ENCODE measurements at places on chromosomes 5 and 9.

DNA sequence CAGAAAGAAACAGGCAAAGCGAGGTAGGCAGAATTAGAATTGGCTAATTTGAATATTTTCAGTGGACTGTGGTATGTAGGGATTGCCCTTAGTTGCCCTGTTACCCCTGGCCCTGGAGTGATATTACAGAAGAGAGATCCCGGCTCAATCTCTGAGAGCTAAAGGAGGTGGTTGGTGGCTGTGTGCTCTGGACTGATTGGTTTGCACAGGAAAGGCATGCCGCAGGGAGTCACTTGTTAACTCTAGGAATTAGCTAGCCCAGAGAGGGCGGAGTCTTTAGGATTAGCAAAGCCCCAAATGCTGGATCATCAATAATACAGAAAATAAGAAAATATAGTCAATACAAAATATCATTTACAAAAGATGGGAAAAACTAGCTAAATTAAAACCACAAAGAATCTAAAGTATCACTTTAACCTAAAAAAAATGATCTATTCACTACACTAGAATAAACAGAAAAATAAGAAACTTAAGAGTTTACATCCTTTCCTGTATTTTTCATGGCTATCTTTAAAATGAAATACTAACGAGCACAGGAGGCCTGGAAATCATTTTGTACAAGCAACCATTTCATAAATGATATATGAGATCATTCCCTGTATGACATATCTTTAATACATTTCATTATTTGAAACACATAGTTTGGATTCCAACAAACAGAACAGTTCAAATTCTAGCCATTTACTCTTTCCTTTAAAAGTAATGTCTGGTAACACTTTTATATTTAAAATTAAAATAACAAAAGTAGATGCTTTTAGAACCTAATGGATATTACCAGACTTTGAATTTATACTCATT is 71.1 kb downstream of the GNAQ start:
- DNase-seq, result no peak

DNA sequence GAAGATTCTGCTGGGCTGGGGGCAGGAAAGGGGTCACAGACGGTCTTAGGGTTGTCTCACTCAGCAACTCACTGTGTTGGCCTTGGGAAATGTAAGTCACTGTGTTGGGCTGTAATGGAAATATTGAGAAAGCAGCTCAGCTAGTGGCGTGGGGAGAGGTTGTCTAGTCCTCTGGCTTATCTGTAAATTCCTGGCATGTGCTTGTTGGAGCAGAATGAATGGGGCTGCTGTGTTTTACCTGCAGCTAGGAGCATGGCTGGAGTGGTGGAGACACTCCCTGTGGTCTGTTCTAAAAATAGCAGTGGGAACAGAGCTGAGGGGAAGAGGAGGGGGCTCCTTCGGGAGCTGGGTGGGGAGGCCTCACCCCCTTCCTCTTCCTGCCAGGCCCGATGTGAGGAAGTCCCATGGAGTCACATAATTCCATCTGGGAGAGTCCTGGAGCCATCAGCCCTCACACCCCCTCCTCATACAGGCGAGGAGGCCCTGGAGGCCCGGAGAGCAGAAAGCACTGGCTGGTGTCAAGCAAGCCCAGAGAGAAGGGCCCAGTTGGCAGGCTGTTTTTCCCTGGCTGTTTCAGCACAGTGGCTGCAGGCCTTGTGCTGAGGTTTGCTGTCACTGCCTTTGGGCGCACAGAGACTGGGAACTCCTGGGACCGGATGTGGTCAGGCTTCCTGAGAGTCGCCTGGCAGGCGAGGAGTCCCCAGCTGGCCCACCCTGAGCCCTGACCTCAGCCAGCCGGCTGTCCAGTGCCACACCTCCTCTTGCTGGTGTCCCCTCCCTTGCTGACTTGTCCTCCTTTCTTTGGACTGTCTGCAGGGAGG is 84.9 kb downstream of the RGS3 start:
- DNase-seq, result peak; percentile 11

GRCh38 chr5:122083535-122083934 is 5.5 kb upstream of the LOX start:
- no peak for DNase-seq

DNA sequence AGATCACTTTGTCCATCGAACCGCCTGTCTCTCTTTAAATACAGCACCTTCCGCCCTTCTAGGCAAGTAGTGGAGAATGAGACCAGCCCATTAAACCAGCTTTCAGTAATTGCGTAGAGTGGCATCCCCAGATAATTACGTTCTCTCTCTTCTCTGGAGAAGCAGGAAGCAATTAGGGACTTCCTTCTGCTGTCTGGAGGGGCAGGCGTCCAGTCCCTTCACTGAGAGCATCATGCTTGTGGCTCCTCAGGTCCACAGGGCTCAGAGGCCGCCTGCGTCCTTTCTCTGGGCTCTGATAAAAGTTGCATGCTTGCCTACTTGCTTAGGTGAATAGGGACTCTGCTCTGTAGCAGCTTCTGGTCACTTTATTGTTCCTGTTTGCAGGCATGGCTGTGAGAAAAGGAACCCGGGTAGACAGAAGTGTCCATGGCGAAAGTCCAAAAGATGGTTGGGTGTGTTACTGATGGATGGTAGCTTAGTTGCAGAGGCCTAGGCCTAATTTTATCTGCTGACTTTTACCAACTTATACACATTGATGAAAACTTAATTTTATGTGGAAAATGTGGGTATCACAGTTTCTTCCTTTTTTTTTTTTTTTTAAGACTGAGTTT is 299.1 kb upstream of the PANK3 start:
- DNase-seq, result no peak

DNA sequence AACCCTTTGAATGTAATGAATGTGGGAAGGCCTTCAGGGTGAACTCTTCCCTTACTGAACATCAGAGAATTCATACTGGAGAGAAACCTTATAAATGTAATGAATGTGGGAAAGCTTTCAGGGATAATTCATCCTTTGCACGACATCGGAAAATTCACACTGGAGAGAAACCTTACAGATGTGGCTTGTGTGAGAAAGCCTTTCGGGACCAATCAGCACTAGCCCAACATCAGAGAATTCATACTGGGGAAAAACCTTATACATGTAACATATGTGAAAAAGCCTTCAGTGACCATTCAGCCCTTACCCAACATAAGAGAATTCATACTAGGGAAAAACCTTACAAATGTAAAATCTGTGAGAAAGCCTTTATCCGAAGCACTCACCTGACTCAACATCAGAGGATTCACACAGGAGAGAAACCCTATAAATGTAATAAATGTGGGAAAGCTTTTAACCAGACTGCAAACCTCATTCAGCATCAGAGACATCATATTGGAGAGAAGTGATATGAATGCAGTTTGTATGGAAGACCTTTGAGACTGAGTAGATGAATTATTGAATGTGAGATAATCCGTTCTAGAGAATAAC is 24.6 kb downstream of the ZNF454 start:
- DNase-seq, result no peak

DNA sequence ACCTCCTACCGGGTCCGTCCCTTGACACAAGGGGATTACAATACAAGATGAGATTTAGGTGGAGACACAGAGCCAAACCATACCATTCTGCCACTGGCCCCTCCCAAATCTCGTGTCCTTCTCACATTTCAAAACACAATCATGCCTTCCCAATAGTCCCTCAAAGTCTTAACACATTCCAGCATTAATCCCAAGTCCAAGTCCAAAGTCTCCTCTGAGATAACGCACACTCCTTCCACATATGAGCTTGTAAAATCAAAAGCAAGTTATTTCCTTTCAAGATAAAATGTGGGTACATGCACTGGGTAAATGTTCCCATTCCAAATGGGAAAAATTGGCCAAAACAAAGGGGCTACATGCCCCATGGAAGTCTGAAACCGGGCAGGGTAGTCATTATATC is 463.9 kb upstream of the CDH9 start:
- no peak for DNase-seq

- no peak for DNase-seq
Measured at GRCh38 chr5:89187883-89188465, 305.0 kb upstream of the MEF2C start.

GRCh38 chr5:38613992-38614836 is 57.8 kb upstream of the LIFR start:
- DNase-seq, result no peak

DNA sequence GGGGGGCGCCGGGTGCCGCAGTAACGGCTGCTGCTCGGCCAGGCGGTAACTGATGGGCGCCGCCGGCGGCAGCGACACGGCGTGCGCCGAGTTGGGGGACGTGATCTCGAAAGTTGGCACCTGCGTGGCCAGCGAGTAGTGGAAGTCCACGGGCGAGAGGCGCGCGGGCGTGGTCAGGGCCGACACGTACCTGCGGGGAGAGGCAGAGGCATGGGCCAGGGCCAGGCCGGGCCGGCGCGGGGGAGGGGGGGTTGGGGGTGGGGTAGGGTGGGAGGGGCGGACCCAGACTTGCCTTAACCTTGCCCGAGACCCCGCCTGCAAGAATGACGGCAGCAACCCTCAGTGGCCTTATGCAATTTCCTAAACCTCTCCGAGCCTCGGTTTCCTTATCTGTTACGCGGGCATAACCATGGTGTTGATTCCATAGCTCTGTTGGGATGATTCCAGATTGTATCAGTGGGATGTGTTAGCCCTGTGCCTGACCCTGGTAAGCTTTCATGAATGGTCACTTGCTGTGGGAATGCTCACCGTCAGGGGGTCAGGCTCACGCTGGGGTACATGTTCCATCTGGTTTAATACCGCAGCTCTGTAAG is 53.0 kb downstream of the PSD2 start:
- no peak for DNase-seq

- DNase-seq, result no peak
Measured at GRCh38 chr9:24189986-24190385, 355.7 kb downstream of the IZUMO3 start.

- DNase-seq, result no peak
Measured at GRCh38 chr5:108749128-108749861, 1.6 kb downstream of the FER start.

DNA sequence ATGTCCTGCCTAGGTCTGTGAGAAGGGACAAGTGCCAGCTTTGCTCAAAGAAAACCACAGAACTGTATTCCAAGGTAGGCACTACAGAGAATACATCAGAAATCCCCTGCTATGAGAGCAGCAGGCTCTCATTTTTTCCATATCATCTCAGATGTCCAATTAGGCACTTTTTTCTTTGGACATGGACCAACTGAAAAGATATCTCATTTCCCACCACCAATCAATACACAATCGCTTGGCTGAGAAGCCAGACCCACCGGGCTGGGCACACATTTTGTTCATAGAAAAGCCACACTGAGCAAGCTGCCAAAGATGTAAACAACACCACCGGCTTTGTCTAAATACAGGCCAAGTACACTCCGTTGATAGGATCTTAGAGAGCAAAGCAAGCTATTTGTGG is 25.9 kb downstream of the STOM start:
- no peak for DNase-seq

GRCh38 chr5:108148715-108149139 is 233.2 kb downstream of the FBXL17 start:
- DNase-seq, result no peak

DNA sequence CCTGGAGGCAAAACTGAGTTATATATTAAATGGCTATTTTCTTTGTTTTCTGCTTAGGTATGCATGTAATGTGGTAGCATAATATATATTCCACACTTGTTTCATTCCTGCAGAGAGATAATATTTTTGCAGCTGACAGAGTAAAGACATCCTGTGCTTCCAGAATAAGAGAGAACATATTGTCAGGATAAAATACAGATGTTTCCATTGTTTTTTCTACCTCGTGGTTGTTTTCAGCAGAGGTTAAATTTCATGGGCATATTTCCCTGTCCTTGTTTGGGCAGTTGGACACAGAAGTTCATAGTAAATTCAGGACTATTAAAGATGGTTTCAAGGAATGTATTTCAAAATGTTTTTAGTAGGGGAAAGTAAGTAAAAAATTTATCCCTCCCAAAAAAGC is 47.6 kb upstream of the MEGF10 start:
- no peak for DNase-seq

- no peak for DNase-seq
Measured at GRCh38 chr5:178672630-178673029, 45.8 kb upstream of the CLK4 start.
